ENCODE measurements at places on chromosomes 1 and 21.
A peak's percentile ranks its signal among the peaks of the same experiment; 100 is the strongest.

DNA sequence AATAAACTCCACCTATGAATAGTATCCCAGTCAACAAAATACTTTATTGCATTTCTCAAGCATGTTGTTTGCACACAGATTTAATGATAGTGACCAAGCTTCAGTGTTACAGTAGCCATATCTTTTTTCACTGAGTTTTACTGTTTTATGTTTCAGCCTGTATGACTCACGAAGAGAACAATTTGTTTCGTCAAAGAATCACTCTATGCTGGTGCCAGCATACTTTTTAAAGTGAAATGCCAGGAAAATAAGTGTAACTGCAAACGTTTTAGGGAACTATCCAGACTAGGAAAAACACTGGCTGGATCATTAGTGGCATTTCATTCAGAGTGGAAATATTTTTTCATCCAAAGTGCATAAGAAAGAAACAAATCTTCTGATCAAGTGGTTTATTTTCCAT lies 210.8 kb downstream of the COL11A1 start:
- DNase-seq: no peak

GRCh38 chr1:99986656-99987225 lies 16.9 kb downstream of the SLC35A3 start:
- no peak for DNase-seq

DNA sequence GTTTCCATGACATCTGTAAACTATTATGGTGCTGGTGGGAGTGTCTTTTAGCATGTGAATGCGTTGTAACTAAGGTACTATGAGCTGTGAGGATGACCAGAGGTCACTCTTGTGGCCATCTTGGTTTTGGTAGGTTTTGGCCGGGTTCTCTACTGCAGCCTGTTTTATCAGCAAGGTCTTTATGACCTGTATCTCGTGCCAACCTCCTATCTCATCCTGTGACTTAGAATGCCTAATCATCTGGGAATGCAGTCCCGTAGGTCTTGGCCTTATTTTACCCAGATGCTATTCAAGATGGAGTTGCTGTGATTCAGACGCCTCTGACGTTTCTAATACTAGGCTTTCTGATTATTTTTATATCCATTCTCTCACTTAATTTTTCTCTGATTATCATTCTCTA lies 9.4 kb downstream of the NCAM2 start:
- DNase-seq: no peak

DNA sequence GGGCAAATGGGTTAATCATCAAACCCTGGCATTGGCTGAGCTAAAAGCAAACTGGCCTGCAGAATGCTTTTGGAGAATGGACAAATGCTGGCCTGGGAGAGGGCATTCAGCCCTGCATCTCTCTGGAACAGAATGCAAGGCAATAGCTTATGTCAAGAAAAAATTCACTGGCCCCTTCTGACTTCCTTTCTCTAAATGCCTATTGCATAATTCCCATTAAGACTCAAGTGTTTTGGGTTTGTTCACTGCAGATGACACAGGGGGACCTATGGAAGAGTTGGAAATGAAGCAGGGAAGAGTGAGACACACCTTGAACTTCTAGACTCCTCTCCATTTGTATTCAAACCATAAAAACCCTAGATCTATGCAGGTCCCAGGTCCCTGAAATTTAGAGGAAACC lies 15.9 kb downstream of the PEA15 start:
- DNase-seq: no peak

DNA sequence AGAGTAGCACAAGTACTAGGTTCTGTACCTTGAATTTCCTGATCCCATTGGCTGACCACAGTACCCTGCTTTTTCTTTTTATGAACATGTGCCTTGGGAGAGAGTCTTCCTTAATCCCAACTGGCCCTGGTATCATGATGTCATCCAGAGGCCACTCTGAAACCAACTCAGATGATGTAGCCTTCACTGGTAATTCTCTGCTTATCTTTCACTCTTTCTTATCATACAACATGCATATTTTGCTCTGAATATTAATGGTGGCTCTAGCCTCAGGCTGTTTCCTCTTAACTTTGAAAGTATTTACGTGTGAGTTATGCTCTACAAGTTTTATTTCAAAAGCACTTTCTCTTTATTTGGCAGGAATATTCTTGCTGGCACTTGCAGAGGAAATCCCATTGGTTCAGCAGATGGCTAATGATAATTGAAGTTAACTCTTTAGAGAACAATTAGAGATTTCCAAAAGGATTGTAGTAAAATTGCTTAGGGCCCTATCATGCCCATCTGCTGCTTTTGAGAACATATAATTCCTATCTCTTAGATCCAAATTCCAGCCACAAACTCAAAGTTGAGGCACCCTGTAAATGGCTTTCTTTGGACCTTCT lies 86.1 kb downstream of the PTGER3 start:
- no peak for DNase-seq

- no peak for DNase-seq
Observed at GRCh38 chr1:106721790-106722189, 334.7 kb upstream of the PRMT6 start.

DNA sequence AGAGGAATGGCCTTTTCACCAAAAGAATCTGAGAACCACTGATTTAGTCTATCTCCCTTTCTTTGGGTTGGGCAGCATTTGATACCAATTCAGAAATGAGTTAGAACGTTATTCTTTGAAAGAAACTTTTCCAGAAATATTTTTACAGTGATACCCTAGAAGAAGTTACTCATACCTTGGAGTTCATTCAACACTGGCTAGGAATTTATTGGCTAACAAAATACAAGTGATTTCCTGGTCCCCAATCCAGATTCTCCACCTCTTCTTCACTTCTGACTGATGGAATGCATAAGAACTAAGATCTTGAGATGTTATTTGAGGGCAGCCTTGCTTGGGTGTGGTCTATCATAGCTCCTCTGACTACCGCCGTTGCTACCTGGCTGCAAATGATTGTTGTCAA lies 9.4 kb downstream of the C1orf162 start:
- no peak for DNase-seq

DNA sequence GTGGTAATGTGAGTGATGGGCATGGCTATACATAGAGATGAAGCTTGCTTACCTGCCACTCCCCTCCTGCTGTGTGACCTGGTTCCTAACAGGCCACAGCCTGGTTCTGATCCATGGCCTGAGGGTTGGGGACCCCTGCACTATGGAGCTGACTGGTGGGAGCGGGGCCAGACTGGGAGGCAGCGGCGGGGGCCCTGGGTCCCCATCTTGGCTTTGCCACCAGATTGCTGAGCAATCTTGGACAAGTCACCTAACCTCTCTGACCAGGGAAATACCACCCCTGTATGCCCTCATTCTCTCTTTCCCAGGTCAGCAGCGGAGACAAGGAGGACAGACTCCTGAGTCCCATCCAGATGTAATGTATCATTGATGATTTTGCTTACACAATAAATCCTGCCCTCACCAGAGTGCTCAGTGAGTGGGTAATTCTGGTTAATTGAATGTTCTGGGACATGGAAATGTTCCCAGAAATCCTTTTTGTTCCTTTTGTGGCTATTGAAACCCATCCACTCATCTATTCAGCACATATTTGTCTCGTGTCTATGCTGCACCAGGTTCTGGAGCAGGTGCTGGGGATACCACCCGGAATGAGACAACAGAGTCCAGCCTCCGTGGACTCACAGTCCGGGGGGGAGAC lies 4.1 kb upstream of the ARHGEF10L start:
- no peak for DNase-seq

- no peak for DNase-seq
Observed at GRCh38 chr1:234372011-234372757, 1.1 kb upstream of the COA6 start.

DNA sequence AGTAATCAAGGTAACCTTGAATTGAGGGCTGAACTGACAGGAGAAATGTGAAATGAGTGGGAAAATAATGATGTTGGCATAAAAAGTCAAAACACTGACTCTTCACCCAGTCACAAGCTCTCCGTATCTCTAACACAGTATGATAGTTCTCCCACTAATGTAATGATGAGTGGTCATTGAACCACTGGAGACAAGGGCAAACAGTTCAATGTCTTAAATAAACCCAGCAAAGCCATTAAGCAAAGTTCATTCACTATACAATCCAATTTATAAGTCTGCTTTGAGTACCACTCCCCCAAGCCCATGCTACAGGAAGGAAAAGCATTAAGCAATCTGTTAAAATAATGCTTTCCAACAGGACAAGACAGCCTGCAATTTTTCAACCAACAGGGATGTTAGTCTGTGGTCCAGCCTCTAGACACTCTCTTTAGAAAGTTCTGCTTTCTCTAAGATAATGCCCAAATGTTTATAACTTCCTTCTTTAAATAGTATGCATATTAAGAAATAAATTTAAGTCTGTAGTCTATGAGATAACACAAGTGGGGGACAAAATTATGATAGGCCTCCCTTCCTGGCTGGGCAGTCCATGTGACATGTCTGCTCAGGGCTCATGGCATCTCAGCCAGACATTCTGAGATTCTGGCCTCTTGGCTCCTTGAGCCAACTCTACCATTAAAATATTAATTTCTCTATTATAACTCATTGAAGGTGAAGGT lies 25.5 kb upstream of the DDAH1 start:
- no peak for DNase-seq

DNA sequence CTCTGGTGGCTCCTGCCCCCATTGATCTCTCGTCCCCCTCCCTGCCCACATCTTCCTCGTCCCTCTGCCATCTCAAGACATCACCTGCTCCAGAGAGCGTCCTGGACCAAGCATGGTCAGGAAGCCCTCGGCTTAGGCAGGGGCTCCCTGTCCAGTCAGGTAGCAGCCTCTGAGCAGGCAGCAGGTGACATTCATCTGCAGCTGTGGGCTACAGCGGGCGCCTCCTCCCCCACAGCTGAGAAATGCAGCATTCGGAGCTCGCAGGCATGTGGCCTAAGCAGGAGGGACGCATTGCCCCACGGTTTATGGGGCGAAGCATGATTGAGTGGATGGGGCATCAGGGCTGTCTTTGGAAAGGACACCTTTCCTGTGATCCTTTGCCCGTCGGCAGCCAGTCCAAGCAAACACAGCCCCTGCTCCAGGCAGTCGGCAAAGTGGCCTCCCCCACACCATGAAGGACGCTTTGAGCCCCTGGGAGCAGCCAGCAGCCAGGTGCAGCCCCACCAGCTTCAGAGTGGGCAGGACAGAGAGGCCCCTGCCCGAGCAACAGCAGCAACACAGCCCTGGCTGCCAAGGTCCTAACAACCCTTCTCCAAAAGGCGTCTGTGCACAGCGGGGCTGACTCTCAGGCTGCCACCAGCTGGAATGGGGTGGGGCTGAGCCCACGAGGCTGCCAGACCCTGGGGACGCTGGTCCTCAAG lies 234.1 kb upstream of the VAMP3 start:
- DNase-seq: no peak

DNA sequence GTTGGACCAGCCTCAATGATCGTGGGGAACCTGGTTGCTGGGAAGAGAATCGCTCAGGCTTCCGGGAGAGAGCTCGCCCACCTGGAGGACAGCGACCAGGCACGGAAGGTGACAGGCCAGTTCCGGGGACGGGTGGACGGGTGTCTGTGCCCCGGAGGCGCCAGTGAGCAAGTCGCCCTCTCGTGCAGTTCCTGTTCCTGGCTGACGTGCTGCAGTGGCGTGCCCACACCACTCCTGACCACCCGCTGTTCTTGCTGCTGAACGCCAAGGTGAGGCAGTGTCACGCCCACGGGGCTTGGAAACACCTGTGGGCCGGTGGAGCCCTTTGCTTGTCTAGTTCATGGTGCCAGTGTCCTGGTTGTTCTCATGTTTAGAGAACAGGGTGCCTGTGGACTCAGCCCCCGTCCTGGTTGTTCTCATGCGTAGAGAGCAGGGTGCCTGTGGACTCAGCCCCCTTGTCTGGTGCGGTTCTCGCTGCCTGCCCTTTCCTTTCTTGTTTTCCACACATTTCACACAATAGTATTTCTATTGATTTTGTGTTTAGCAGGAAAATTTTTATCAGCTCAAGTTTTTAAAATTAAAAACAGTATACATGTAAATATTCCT lies 53.1 kb downstream of the S100B start:
- peak; percentile 53 for DNase-seq

DNA sequence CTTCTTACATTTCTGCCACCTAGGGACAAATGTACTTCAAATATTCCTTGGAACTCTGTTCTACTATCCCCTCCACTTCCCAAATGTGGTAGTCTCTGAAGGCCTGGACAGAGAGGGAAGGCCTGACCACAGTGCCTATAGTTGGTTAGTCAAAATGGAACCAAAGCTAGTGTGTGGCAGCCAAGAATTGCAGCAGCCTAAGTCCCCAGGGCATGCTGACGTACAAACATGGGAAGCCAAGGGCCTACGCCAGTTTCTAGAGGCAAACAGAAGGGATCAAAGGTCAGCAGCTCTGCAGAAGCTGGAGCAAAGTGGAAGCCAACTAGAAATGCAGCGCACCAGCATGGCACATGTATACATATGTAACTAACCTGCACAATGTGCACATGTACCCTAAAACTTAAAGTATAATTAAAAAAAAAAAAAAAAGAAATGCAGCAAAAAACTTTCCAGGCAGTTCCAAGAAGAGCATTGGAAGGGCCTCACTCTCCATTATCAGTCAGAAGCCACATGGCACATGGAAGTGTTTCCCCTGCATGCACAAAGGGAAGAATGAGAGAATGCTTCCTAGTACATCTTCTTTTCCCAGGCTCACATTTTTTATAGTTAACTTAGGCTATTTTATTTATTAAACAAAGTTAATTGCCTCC lies 39.4 kb upstream of the GADD45A start:
- no peak for DNase-seq

- no peak for DNase-seq
Observed at GRCh38 chr1:118306851-118307250, 121.8 kb upstream of the SPAG17 start.

DNA sequence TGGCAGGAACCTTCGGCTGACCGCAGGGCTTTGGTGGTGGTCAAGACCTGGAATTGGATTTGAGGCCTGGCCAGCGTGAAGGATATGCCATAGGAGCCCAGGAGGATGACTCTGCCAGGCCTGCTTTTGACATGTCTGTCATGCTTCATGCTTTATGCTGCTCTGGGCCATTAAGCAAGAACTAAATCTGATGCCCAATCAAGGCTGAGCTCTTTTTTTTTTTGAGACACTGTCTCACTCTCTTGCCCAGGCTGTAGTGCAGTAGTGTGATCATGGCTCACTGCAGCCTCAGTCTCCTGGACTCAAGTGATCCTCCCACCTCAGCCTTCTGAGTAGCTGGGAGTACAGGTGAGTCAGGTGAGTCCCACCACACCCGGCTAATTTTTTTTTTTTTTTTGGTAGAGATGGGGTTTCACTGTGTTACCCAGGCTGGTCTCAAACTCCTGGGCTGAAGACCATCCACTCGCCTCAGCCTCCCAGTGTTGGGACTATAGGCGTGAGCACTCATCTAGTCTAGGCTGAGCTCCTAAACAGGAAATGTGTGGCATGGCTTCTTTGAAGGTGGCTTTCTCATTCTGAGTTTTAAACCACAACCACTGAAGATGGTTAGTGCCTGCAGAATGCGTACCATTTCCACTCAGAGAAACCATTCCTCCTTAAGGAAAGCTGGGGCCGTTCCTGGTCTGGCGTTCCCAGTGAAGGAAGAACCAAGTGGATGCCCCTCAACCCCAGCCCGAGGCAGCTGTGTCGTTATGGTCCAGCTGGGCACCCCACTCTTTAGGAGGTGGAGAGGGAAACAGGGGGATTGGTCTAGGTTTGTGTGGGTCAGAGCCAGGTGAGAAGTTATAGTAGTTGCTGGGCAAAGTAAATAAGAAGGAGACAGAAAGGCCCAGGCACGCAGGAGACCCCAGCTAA lies 34.2 kb upstream of the ATP5PO start:
- peak; percentile 65 for DNase-seq
